ENCODE measurements at places on chromosomes 13 and 19. TPM values are rescaled to one million over a fixed set of nuclear protein-coding genes. Genes with fewer than 3 reads are reported as not detected.

DNA sequence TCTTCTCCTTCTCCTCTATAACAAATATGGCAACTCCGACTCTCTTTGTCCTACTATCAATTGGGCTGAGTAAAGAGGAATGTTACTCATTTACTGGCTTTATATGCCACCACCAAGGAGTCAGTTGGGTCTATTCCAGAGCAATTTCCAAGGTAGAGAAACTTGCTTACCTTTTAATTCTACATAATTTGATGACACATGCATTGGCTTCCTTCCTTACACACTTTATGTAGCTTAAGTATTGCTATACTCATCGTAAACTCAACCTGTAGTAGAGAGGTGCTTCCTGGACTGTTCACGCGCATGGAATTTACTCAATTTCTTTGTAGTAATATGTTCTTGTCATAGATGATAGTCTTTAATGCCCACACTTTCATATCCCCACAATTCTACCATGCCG lies 160.7 kb downstream of the LMO7 start:
- DNase-seq = no peak

DNA sequence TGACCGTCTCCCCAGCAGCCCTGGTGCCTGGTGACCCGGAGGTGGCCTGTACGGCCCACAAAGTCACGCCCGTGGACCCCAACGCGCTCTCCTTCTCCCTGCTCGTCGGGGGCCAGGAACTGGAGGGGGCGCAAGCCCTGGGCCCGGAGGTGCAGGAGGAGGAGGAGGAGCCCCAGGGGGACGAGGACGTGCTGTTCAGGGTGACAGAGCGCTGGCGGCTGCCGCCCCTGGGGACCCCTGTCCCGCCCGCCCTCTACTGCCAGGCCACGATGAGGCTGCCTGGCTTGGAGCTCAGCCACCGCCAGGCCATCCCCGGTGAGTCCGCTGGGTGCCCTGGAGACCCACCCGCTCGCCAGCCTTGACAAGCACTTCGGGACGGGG lies 2.2 kb downstream of the MADCAM1 start:
- no peak for DNase-seq

- DNase-seq = peak; percentile 87
These were observed 1.3 kb downstream of the SLC25A42 start for GRCh38 chr19:19064811-19065745.

KASH5 gene
- polyA plus RNA-seq = 0.11 TPM

GPR12 gene
- 0.02 TPM for polyA plus RNA-seq

Data from spleen (tissue), 13 donors.